Adipose tissue (tissue), 3 donors: ENCODE measurements at places on chromosomes 2 and 18. TPM values are rescaled to one million over a fixed set of nuclear protein-coding genes. Genes with fewer than 3 reads are reported as not detected.

Gene ERBB4
- polyA plus RNA-seq, result 0.07 TPM

Gene REG1B
- polyA plus RNA-seq, result 24,061 TPM

Gene FHL2
- polyA plus RNA-seq, result 2.5 TPM

Gene TUBA4A
- polyA plus RNA-seq, result 20.5 TPM

Gene SRD5A2
- not detected for polyA plus RNA-seq

Gene ANKRD53
- polyA plus RNA-seq, result 8.9 TPM

Gene IL37
- not detected for polyA plus RNA-seq

Gene IL18RAP
- 5.9 TPM for polyA plus RNA-seq

Gene LRRC30
- polyA plus RNA-seq, result not detected

Gene LOXHD1
- polyA plus RNA-seq, result 0.73 TPM

Gene MFSD6
- polyA plus RNA-seq, result 7.1 TPM

Gene LRRTM1
- 0.04 TPM for polyA plus RNA-seq

Gene RAB17
- polyA plus RNA-seq, result 1.1 TPM

Gene IL36RN
- not detected for polyA plus RNA-seq

Gene IL36B
- polyA plus RNA-seq, result not detected

Gene TEKT4
- not detected for polyA plus RNA-seq

Gene CFAP221
- polyA plus RNA-seq, result 5.6 TPM

Gene DHX57
- polyA plus RNA-seq, result 4.1 TPM

Gene MAP3K19
- not detected for polyA plus RNA-seq

Gene OTOS
- polyA plus RNA-seq, result not detected

Gene CDH7
- polyA plus RNA-seq, result not detected

Gene IL1B
- 17.8 TPM for polyA plus RNA-seq

Gene SP140L
- 8.3 TPM for polyA plus RNA-seq

Gene MREG
- polyA plus RNA-seq, result 2.3 TPM

Gene FEV
- polyA plus RNA-seq, result not detected
